ENCODE measurements at places on chromosomes 12 and 14.

GRCh38 chr12:14578646-14579045 is 11.0 kb upstream of the PLBD1 start:
- no peak for DNase-seq

DNA sequence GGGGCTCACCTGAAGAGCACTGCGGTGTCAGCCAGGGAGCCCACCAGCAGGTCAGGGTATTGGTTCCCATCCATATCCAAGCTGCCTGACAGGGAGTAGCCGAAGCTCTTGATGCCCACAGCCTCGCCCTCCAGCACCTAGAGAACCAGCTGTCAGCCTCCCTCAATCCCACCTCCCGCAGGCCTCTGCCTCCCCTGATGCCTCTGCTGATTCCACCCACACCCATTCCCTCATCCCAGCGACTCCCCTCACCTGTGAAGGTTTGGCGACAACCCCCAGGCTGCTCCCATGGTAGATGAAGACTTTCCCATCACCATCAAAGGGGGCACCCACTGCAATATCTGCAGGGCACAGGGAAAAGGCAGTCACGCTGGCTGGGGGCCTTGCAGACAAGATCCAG is 10.0 kb downstream of the ITGA7 start:
- no peak for DNase-seq

GRCh38 chr12:109717390-109718357 is 4.0 kb downstream of the FAM222A start:
- DNase-seq, result no peak

GRCh38 chr12:124251186-124251585 is 43.7 kb upstream of the RFLNA start:
- no peak for DNase-seq

DNA sequence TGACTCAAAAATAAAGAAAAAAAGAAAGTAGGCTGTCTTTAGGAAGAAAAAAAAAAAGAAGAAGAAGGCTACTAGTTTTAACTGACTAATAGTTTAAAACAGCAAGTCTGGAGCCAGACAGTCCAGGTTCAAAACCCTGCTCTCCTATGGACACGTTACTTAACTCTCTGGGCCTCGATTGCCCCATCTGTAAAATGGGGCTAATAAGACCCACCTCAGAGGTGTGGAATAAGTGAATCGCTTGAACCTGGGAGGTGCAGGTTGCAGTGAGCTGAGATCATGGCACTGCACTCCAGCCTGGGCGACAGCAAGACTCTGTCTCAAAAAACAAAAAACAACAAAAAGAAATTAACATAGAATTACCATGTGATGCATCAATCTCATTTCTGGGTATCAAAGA is 10.5 kb upstream of the SCARB1 start:
- no peak for DNase-seq

GRCh38 chr14:34368971-34369647 is 92.9 kb downstream of the SPTSSA start:
- no peak for DNase-seq

DNA sequence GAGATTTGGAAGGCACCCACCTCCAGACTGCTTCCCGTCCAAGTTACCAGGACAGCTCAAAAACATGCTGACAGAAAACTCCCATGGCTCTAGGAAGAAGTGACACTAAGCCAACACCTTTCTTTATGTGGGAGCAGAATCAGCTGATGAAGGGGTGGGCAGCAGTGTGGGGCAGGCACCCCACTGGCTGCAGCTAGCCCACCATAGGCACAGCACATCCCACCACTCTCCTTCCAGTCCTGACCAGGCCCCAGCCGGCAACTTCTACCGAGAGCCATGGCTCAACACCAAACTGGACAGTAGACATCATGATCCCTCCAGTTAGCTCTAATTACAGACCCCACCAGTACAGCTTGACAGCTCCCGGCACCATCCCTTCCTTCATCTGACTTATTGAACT is 45.0 kb downstream of the SH2B3 start:
- DNase-seq, result no peak

Data from stimulated activated CD8-positive, alpha-beta memory T cell treated with anti-CD3 and anti-CD28 coated beads, Interleukin-2, amount 100 ng/mL, for 1 hour (primary cell).